NCI-H146 (cell line): ENCODE measurements at places on chromosomes 3 and 15.

DNA sequence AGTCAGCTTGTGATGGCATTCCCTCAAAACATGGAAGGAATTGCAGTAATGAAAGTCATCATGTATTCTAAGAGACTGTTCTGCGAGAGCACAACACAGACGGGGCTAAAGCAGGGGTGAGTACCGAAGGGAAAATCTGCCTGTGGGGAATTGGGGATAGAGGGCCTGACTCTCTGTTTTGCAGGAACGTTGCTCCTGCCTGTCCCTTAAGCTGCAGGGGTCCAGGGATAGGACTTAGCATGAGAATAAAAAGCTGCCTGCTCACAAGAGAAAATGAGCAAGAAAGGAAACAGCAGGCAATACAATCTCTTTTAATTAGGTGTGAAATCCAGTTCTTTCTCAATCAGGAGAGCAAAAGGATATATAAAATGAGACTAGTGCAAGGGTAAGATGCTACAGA is 62.2 kb downstream of the TIGIT start:
- DNase-seq: no peak

- peak; percentile 98 for DNase-seq
These were observed 247.7 kb downstream of the ZBTB20 start for GRCh38 chr3:114899186-114899931.

DNA sequence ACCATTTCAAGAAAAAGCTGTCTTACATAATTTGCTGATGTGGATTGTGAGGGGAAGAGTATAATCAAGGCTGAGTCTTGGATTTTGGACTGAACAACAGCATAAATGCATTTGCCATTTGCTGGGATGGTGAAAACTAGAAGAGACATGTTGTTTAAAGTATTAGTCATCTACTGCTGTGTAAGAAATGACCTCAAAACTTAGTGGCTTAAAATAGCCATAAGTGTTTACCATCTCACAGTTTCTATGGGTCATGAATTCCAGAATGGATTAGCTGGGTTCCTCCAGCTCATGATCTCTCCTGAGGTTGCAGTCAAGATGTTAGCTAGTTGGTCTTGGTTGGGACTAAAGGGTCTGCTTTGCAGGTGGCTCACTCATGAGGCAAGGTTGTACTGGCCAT is 66.2 kb downstream of the SCN11A start:
- no peak for DNase-seq

- no peak for DNase-seq
These were observed 124.9 kb downstream of the WDR72 start for GRCh38 chr15:53634517-53635106.

GRCh38 chr3:57810048-57810447 is 53.9 kb downstream of the SLMAP start:
- no peak for DNase-seq

- DNase-seq: no peak
These were observed 28.1 kb downstream of the KCNAB1 start for GRCh38 chr3:156148345-156148945.
